BE2C (cell line): ENCODE measurements at places on chromosomes 13 and 19.
A peak's percentile ranks its signal among the peaks of the same experiment; 100 is the strongest.

GRCh38 chr19:14510311-14511228, 7.6 kb downstream of the DNAJB1 start:
- no peak for DNase-seq

DNA sequence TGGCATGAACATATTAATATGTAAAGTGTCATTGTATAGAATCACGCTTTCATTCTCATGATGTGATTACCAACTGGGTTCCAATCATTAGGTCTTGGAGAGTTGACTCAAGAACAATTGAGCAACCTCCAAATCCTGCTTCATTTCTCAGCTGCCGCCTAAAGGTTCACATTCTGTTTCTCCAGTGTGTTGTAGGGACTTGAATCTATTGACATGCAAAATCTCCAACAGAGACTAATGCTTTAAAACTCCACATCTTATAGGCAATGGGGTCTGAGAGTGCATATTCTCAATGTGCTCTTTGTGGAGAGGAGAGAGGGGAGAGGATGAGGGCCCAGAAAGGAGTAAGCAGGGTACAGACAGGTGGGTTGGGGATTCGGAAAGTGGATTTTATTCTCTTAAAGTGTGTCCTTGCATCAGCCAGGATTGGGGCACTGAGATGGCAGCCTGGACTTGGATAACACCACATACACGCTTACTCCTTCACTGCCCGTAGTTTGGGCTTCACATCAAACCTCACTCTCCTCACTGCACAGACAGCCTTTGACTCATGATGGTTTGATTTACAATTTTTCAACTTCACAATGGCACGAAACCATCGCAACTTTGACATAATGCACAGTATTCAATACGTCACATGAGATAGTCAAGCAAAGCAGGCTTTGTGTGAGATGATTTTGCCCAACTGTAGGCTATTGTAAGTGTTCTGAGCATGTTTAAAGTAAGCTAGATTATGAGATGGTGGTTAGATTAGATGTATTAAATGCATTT, 241.3 kb upstream of the IRS2 start:
- no peak for DNase-seq

DNA sequence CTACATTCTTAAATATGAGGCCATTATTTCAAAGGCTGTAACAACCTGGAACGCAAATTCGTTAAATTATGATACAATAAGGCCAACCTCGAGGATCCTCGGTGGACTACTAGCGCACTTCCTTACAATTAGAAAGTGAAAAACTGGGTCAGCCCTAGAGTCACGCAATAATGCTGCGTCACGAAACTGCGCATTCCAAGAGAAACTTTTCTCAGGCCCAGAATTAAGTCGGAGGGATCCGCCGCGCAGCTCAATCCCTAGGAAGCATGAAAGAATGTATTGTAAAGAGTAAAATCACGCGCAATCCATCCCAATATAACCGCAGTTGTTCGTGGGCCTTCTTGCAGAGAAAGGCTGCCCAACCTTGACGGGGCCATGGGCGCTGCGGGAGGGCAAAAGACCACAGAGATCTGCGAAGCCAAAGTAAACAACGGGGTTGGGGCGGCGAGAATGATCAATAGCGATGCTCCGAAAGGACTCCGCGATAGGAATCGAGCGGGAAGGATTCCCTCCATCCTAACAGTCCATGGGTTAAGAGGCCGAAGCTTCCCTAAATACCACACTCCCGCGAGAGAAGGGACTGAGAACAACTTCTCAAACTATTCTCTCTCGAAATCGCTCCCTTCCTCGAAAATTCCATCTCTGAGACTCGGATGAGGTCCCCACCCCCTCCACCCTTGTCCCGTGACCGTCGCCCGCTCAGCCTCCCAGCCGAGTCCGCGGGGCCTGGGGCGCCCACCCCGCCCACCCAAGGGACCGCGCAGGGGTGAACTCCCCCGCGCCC, 564 bp downstream of the SPART start:
- peak; percentile 20 for DNase-seq

DNA sequence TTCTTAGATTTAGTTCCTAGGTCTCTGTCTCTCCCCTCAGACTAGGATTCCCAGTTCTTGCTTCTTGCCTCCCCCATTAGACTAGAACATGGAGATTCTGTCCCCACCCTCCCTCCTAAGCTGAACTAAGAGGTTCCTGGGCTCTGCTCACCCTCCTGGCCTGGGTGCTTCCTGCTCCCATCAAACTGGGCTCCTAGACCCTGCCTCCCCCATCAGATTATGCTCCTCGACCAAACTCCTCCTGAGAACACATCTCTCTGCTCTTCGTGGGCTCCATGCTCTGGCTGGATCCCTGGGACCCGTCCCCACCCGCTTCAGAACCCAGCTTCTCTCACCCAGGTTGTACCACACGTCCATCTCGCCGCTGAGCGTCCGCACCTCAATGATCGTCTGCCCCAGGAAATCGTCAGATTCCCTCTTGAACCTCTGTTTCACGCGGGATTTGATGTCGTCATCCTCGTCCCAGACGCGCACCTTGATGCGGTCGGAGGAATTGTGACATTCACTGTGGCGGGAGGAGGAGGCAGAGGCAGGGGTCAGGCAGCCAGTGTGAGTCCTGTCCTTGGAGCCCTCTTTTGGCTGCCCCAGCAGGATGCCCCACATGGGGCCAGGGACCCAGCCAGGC, 42.7 kb downstream of the UNC13A start:
- DNase-seq: no peak

DNA sequence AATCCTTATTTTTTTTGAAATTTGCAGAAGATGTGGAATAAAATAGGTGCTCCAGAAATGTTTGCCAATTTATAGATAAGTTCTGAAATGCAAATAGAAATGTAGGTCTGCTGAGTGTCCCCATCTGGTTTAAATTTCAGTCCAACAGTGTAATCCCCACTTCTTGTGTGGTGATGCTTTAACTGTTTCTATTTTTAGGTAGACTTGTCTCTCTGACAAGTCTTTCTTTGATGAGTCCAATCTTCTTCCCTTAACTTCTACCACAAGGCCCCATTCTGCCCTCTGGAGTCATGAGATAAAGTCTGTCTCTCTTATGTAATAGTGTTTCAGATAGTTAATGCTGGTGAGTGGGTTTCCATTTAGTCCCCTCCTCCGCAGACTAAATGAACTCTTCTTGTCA, 390.4 kb downstream of the RFC3 start:
- DNase-seq: no peak

DNA sequence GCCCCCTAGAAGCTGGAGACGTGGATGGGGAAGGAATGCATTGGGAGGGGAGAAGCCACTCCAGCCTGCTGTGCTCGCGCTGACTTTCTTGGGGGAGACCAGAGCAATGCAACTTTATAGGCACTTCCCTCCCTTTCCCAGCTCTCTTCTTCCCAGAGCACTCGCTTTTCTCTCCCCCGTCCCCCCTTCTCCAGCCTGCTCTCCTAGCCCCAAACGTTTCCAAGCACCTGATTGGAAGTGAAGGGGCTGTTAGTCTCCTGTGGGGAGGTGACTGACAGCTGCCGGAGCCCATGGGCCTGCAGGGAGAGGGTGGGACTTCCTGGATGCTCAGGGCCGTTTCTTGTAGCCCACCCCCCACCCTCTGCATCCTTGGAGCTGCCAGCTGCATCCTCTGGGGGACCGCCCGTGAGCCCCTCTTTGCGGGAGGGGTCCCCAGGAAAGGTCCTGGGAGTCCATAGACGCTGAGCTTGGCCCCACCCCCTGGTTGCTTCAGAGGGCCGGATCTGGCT, 2.5 kb downstream of the HDGFL2 start:
- DNase-seq: peak; percentile 89

GRCh38 chr13:20442375-20442774, 83.3 kb downstream of the CRYL1 start:
- DNase-seq: no peak

DNA sequence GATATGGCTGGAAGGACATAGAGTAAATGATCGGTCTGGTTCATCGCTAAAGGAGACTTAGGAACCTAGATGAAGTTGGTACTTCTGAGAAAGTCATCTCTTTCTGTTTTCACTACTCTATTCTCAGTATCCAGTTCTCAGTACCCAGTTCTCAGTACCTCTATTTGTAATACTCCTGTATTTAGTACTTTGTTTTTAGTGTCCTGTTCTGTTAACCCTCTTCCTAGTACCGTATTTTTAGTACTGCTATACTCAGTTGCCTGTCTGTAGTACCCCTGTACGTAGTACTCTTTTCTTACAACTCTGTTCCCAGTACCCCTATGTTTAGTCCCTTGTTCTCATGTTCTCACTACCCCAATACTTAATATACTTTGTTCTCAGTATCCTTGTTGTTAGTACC, 1.2 kb downstream of the RFXAP start:
- no peak for DNase-seq

DNA sequence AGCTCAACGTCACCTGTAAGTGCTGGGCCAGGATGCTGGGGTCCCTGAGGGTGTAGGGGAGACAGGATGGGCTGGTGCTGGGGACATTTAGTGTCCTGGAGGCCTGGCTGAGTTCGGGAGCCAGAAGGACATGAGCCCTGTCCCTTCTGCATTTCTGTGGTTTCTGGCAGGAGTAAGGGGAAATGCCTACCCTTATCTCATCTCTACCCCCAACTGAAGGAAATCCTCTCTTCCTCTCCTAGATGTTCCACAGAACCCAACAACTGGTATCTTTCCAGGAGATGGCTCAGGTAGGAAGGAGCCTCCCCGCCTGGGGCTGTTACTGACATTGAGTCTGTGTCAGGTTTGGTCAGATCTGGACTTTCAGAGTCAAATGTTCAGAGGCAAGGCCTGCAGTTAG, 1.2 kb downstream of the CD33 start:
- no peak for DNase-seq

DNA sequence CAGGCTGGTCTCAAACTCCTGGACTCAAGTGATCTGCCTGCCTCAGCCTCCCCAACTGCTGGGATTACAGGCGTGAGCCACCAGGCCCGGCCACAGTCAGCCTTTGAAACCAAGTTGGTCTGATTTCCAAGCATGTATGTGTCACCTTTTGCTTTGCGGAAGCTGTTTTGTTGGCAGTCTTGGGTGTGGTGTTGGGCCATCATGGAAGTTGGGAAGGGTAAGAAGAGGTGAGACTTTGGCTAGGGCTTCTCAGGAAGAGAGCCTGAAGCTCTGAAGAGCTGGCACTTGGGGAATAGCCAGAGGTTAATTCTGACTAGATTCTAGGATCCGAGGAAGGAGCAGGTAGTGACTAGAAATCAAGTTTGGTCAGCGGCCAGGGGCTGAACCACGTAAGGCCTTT, 2.8 kb downstream of the RSPH6A start:
- DNase-seq: no peak

DNA sequence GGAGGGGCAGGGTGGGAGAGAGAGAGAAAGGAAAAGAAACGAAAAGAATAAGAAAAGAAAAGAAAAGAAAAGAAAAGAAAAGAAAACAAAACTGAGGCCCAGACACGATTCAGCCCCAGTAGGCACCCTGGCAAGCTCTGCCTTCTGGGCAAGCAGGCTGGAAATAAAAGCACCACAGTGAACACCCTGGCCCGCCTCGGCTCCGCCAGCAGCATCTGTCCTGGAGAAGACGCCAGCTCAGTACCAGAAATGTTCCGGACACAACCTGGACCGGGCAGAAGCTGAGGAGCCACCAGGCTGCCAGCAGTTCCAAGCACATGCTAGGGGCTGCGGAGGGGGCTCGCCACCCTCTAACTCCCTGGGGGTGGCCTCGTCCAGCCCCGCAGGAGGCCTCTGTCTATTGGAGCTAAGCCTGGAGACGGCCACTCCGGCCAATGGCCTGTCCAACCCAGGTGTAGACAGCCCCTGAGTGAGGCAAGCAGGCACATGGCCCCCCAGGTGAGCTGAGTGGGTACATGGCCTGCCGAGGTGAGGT, 11.4 kb upstream of the CPAMD8 start:
- no peak for DNase-seq

DNA sequence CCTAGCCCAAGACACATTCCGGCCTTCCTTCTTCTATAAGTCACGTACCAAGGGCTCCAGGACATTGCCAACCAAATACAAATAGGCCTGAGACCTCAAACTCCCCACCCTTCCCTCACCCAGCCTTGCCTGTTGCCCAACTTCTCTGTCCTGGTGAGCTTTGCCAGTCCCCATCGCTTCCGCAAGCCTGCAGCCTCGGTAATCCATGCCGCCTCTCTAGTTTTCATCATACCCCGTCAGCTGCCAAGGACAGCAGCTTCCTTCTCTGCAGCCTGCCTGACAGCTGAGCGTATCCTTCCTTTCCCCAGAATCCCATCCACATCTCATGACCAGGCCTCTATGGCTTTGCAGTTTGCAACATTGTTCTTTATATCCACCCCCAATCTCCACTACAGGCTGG, 36.6 kb upstream of the POMP start:
- DNase-seq: no peak

DNA sequence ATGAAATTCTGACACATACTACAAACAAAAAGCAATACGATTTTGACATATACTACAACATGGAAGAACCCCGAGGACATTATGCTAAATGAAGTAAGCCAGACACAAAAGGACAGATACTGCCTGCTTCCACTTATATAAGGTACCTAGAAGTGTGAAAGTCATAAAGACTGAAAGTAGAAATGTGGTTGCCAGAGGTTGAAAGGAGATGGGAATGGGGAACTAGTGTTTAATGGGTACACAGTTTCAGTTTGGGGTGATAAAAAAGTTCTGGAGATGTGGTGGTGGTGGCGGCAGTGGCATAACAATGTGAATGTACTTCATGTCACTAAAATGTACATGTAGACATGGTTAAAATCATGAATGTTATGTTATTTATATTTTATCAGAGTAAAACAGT, 12.1 kb upstream of the NDFIP2 start:
- DNase-seq: no peak
